Activated naive CD4-positive, alpha-beta T cell (primary cell): ENCODE measurements at places on chromosomes 7 and 10.

GRCh38 chr10:79932307-79932706 lies 16.6 kb downstream of the SFTPD start:
- no peak for DNase-seq

DNA sequence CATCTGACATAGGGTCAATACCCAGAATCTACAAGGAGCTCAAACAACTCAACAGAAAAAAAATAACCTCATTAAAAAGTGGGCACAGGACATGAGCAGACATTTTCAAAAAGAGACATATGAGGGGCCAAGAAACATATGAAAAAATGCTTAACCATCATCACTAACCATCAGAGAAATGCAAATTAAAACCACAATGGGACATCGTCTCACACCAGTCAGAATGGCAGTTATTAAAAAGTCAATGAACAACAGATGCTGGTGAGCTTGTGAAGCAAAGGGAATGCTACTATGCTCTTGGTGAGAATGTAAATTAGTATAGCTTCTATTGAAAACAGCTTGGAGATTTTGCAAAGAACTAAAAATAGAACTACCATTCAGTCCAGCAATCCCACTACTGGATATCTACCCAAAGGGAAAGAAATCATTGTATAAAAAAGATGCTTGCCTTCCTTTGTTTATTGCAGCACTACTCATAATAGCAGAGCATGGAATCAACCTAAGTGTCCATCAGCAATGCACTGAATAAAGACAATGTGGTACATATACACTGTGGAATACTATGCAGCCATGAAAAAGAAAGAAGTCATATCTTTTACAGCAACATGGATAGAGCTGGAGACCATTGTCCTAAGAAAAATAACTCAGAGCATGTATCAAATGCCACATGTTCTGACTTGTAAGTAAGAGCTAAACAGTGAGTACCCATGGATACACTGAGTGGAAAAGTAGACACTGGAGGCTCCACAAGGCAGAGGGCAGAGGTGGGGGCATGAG lies 139.8 kb downstream of the ADARB2 start:
- DNase-seq = no peak

DNA sequence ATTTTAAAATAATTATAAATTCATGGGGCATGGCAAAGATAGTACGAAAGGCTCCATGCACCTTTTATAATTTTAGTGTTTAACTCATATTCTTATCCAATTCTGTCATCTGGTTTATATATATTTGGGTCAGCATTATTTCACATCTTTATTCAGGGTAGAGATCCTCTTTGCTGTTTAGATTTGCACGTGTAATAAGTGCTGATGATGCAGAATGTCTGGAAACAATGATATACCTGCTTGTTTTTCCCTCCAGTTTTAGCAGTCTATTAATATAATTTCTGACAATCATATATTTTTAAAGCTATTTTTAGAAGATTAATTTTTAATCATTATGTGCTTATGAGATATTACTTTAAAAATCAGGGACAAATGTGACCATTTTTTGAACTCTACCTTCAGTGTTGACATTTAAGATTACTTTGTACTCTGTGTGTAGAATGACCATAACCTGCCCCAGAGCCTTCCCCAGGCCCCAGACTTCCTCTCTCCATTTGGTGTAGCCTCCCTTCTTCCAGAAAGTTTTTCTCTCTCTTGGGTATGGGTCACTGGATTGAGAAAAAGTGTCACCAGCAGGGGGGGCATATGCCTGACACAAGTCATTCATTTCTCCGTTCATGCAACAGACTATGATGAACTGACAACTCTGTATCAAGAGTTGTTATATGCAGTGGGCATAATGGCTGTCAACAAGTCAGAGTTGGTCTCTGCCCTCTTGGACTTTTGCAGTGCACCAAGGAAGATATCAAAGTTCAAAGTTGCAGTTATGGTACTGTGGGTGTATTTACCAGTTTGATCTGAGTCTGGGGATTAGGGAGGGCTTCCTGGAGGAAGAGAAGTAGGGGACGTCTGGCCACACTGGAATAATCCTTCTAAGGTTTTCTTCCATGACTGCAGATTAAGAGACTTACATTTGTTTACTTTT lies 192.6 kb upstream of the CCDC6 start:
- DNase-seq = no peak

DNA sequence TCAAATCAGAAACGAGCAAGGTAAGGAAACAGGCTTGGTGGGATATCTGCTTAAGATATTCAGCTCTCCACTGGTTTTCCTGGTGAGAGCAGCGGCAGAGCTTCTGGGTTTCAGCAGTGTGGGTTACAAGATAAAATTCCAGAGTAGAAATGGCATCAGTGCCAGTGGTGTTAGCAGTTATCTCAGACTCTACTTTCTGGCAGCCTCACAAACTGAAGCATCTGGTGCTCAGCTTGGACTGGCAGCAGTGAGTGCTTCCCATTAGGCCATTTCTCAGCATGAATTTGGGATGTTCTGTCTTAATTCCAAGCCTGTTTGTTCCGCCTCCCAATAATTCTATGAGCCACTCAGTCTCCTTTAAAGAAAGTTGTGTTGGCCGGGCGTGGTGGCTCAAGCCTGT lies 6.9 kb upstream of the GSTO2 start:
- no peak for DNase-seq

DNA sequence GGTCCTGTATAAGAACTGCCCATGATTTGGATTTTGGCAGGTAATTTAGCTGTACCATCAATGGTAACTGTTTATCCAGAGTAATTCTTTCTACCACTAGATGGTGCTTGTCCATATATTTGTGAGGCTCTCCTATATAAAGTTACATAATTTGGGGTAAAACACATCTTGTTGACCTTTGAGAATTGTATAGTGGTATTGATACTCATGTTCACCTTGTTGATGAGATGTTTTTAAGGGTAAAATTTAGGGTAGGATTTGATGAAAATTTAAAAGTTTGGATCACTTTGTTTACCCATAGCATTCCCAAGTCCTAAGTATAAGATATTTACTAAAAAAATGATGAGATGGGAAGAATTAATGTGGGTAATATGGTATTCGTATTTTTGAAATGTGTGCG lies 31.6 kb downstream of the ST7 start:
- DNase-seq = no peak

DNA sequence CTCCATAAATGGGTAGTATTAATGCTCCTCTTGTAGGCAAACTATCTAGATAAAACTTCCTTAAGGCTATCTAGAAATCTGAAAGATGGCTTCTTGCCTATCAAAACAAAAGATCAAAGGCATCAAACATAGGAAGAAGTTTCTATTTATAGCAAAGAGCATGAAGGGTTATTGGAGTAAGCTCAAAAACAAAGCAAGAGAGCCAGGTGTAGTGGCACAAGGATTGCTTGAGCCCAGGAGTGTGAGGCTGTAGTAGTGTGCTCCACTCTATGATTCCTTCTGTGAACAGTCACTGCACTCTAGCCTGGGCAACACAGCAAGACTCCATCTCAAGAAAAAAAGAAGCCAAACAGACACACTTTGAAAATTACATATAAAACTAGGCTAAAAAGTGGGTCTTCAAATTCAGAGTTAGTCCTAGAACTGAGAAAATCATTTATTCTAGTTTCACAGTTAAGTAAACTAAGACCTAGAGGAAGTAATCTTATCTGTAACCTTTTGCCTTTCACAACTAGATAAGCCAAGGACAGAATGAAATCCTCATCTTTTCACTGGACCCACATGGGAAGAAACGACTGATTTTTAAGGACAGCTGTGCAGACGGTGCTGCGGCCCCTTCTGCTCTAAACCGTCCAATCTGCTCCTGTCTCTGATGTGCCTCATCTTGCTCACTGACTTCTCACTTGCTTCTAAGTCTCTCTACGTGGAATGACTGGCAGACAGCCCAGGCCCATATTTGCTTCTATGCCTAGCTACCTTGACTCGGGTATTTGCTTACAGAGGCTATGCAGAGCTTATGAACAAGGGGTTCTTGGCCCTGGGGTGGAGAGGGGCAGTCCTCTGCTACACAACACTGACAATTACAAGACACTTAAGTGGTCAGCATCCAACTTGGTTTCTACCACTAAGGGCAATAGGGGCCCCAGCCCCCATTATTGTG lies 50.0 kb downstream of the ESYT2 start:
- DNase-seq = no peak

GRCh38 chr10:8594176-8594575 lies 539.7 kb downstream of the GATA3 start:
- no peak for DNase-seq

DNA sequence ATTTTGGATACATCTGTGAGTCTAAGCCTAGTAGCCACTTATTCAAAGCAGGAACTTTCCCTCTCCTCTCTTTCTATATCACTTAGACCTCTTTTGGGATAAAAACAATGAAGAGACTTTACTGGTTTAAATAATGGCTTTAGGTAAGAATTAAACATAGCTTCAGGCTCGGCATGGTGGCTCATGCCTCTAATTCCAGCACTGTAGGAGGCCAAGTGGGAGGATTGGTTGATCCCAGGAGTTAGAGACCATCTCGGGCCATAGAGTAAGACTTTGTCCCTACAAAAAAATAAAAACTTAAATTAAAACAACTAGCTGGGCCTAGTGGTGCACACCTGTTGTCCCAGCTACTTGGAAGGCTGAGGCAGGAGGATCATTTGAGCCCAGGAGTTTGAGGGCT lies 304.3 kb downstream of the THSD7A start:
- no peak for DNase-seq

DNA sequence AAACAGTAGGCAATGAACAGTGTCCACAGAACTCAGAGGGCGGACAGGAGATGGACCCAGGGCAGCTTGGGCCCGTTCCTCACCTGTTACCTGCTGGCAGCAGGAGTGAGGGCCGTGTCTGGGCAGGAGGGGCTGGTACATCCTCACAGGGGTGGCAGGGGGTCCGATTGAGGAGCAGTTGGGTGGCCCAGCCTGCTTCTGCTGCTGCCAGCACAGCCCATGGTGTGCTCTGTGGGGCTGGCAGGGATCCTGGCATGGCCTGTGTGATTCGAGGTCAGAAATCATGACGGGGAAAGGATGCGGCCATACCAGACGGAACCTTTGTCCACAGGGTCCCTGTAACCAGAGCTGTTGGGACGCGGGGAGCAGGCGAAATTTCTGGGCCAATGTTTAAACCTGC lies 49.6 kb downstream of the INPP5A start:
- no peak for DNase-seq

GRCh38 chr7:78634093-78634492 lies 819.4 kb downstream of the MAGI2 start:
- DNase-seq = no peak

DNA sequence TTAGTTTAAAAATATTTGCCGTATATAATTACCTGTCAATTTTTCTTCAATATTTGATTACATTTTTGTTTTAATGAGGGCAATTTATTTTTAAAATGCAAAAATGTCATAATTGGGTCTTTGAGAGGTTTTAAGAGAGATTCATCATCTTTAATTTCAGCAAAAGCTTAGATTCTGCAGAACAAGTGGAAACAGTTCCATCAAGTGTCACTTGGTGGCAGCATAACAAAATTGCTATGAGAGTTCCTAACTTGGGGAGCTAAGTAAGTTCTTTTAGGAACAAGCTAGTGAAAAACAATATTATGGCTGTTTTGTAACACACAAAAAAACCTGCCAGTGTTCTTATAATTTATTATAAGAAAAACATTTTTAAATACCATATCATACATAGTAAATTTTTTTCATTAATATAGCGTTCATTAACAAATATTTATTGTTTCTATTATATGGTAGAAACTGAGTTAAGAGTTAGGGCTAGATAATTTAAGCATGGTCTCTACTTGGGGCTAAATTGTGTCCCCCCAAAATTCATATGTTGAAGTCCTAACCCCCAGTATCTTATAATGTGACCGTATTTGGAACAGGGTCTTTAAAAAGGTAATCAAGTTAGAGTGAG lies 155.2 kb downstream of the MAGI2 start:
- no peak for DNase-seq

GRCh38 chr10:124971276-124971675 lies 29.4 kb downstream of the ZRANB1 start:
- no peak for DNase-seq

DNA sequence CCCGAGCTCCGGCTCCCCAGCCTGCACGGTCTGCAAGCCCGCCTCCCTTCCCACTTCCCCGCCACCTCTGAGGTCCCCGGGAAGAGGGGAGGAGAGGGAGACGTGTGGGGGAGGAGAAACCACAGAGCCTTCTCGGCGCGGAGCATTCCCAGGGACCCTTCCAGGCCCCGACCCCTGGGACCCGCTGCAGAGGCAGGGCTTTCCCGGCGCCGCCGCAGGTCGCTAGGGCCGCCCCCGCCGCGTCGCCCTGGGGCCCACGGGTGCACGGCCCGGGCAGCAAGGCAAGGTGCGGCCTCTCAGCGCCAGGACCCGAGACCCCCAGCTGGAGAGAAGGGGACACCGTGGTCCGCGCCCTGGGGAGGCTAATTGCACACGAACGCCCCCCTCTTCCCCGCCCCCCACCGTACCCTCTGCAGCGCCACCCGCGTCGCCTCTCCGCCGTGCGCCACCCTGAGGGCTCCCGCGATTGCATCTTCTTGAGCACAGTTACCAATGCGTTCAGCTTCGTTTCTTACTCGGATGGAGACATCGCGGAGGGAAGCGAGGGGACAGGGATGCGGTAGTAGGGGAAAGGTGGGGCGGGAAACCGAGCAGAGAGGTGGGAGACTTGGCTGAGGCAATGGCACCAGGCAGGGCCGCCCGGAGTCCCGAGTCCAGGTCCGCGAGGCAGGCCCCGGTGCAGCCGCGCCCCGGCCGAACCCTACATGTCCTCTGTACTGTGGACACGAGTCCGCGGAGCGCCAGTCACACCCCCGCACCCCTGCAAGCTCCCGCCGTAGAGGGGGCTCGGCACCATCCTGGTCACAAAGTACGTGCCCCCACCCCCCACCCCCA lies 28.9 kb downstream of the SKIDA1 start:
- DNase-seq = no peak

DNA sequence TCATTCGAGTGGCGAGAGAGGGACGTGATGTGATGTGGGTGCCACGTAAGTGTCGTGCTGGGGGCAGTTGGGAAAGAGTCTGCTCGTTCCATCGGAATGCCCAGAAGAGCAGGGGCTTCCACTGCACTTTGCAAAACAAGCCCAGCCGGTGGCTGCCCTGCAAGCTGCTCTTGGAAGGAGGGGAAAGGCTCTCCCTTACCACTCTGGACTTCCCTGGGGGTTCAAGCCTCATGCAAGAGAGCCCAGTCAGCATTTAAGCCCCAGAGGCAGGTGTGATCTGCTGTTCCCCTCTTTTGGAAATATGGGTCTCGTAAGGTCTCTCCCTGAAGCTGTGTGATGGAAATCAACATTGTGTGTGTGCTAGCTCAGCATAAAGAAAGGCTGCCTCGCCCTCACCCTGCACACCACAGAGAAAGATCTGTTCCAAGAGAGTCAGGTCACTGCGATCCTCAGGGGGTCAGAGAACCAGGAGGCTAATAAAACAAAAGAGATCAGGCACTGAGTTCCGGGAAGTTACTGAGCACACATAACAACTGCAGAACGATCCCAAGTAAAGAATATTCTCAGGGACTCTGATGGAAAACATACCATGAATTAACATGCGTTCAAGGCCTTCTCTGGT lies 212.5 kb downstream of the ADAM12 start:
- no peak for DNase-seq

GRCh38 chr7:1865571-1866255 lies 195.6 kb downstream of the ELFN1 start:
- no peak for DNase-seq

- DNase-seq = no peak
These were observed 130.1 kb downstream of the TNS3 start for GRCh38 chr7:47451851-47452205.
